ENCODE measurements at places on chromosomes 4 and X.

GRCh38 chr4:5191831-5192230 lies 140.6 kb downstream of the STK32B start:
- no peak for DNase-seq

GRCh38 chr4:114282937-114283336 lies 303.5 kb upstream of the ARSJ start:
- DNase-seq, result no peak

DNA sequence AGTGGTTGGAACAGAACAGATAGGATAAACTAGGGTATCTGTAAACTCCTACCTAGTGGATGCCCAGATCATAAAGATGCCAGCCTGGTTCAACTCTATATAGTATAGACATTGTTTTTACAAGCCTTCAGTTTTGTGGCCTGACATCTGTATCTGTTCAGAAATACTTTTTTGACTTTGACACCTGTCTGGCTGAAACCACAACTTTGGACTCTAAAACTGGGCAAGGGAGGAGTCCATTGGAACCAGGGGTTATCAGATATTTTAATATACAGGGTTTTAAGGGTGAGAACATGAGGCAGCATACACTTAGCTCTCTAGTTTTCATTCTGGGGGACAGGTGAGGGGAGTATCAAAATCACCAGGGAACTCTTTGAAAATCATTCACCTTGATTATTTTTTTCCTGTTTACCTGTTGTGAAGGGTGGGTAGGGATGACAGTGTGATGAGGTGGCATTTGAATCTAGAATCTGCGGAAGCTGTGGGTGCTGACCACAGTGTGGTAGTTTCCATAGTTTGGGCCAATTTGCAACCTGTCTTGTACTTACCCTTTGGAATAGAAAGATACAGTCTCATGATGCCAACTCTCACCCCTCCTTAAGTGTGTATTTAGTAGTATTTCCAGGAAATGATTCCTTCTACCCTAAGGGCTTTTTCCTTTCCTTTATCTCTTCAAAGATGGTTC lies 20.6 kb downstream of the GAB1 start:
- no peak for DNase-seq

- no peak for DNase-seq
Measured at GRCh38 chr4:40438384-40439026, 103.4 kb downstream of the CHRNA9 start.

DNA sequence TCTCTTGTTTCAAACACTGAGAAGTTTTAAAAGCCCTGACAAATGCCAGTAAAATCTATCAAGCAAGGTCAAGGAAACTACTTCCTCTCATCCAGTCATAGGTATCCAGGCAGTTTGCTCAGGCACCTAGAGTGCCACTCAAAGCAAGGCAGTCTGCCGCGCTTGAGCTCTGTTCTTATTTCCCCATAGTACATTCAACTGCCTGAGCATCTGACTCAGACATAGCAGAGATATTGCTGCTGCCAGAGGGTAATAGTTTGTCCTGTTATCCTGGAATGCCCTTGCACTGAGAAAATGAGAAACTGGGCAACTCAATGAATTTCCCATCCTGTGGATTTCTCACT lies 16.1 kb upstream of the ATP8A1 start:
- no peak for DNase-seq
